ENCODE measurements at places on chromosomes 13 and 19.
A peak's percentile ranks its signal among the peaks of the same experiment; 100 is the strongest.

- H3K27me3 ChIP-seq = no peaks in the 10 kb centered on the region
- peaks cover 93% of the 10 kb centered on the region for H3K36me3 ChIP-seq
- no peak overlapping the region for H3K4me3 ChIP-seq
Measured at GRCh38 chr19:15247107-15248014, 15.1 kb upstream of the EPHX3 start.

DNA sequence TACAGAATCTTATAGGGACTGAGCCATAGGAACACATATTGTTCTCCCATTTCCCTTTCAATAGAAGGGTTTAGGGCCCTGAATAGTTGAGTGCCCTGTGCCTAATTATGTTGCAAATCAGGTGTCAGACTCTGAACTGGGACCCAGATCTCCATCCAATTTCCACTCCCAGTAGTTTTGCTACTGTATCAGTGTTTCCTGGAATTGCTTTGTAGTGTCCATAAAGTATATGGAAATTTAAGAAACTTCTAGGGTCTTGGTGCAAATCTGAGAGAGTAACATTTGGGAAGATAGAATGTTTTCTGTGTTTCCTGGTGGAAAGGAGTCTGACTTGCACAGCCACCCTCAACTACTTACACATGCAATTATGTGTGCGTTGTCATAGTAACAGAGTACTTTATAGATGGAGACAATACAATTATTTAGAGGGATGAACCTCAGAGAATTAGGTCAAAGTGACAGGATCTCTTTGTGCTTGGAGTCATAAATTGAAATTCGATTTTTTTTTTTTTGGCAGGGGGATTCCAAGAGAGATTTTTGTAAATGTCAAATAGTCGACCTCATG lies 646 bp upstream of the SLC10A2 start:
- no peak for DNase-seq
- no peaks in the 10 kb centered on the region for H3K36me3 ChIP-seq
- no peaks in the 10 kb centered on the region for H3K4me1 ChIP-seq
- no peak overlapping the region for H3K27ac ChIP-seq

GRCh38 chr13:97223711-97224541 lies 1.8 kb downstream of the MBNL2 start:
- H3K4me1 ChIP-seq = peaks cover 43% of the 10 kb centered on the region
- no peaks in the 10 kb centered on the region for H3K27me3 ChIP-seq
- no peaks in the 10 kb centered on the region for H3K36me3 ChIP-seq
- peak overlapping the region; percentile 77 for H3K27ac ChIP-seq
- no peak for DNase-seq
- H3K4me3 ChIP-seq = peak overlapping the region; percentile 58

DNA sequence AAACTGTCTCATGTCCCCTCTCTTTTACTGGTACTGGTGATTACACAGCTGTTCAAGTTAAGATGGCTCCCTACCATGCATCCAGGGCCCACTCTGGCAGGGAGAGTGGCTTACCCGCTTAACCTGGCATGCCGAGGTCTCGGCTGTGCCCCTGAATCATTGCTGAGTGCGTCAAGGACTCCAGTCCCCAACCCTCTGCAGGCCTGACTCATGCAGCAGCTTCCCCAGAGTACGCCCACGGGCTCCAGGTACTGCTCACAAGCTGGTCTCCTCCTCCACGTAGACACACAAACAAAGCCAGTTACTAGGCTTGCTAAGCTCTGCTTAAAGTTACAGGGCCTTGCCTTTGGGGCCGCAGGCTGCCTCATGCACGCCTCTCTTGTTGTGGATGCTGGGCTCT lies 447.4 kb downstream of the COG6 start:
- peak; percentile 62 for DNase-seq
- peaks cover 6% of the 10 kb centered on the region for H3K4me1 ChIP-seq
- no peaks in the 10 kb centered on the region for H3K27me3 ChIP-seq
- no peak overlapping the region for H3K4me3 ChIP-seq

DNA sequence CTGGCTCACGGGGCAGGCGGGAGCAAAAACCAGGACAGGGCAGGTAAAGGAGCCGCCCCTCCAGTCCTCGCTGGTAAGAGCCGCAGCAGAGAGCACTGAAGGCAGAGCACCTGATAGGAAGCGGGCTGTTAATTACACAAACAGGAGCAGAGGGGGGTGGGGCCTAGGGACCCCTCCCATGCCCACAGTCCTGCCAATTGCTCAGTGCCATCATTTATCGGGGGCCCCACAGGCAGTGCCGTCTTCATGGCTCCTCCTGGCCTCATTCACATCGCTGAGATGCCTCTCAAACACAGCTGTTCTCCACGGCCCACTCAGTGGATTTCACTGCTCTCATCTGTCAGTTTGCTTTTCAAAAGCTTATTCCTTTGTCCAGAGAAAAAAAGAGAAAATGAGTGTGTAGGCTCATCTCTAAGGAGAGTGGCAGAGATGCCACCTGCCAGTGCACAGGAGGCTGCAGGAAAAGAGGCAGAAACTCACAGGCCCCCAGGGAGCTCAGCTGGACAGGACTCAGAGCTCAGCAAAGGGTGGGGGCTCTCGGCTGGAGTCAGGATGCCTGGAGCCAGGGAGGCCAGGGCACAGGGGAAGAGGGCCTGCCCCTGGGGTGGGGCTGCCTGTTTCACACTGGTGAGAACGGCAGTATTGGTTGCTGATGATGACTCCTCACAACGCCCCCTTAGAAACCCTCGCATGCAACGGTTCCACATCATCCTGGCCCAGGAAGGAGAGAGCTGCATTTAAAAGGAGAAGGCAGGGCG lies 174.6 kb downstream of the COL4A1 start:
- peaks cover 22% of the 10 kb centered on the region for H3K27me3 ChIP-seq
- no peak overlapping the region for H3K4me3 ChIP-seq
- H3K27ac ChIP-seq = no peak overlapping the region
- H3K36me3 ChIP-seq = no peaks in the 10 kb centered on the region
- H3K4me1 ChIP-seq = peaks cover 7% of the 10 kb centered on the region
- no peak for DNase-seq
